ENCODE measurements at places on chromosomes 12 and 14.

DNA sequence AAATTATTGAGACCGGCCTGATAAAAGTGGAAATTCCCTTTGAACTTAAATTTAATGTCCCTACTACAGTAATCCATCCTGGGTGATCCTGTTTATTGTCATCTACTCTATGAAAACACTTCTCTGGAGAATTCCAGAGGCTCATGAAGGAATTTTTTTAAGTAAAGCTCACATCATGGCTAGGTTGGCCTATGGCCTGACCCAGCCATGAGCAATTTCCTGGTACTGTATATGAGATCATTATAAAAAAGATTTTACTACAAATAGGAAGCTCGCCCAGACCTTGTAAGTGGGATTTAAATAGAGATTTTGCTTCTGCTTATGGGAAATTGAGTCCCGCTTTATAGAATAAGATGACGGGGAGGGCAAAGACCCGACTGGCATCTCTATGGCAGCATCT lies 215.5 kb downstream of the DPF3 start:
- H3K4me3 ChIP-seq, result no peak overlapping the region
- peaks cover 7% of the 10 kb centered on the region for H3K36me3 ChIP-seq
- H3K27me3 ChIP-seq, result peaks cover 25% of the 10 kb centered on the region
- DNase-seq, result no peak
- H3K27ac ChIP-seq, result no peak overlapping the region
- no peaks in the 10 kb centered on the region for H3K4me1 ChIP-seq

DNA sequence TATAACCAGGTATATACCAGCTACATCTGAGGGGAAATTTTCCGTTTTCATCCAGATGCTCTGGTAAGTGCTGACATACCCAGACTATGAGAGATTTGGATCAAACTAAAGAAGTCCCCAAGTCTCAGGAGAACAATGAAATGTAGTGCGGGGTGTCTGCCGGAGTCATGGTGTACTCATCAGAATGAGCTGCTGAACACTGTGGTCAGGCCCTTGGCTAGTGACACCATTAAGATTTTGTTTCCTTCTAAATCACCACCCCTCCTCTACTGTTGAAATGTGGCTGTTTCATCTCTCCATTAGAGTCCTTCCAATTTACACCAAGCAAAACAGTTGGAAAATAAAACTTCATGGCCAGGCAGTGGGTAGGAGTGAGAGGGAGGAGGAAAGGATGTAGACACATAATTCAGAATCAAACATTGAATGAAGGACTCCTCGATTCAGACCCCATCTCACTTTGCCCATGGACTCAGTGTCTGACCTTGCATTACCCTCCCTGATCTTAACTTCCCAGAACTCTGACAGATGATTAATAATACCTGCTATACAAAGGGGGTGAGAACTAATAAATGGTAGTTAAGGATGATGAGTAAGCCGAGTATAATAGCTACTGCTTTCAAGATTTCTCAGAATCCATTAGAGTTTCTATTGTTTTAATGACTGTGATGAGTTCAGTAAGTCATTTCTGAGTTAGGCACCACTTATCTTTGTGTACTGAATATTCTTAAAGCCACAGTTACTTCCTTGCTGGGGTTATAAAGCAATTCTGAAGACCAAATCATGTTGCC lies 127.4 kb downstream of the CRADD start:
- no peak overlapping the region for H3K4me3 ChIP-seq
- no peak for DNase-seq
- H3K36me3 ChIP-seq, result peaks cover 3% of the 10 kb centered on the region
- peaks cover 19% of the 10 kb centered on the region for H3K4me1 ChIP-seq
- H3K27ac ChIP-seq, result no peak overlapping the region
- H3K27me3 ChIP-seq, result no peaks in the 10 kb centered on the region

GRCh38 chr14:103517174-103517566 lies 5.5 kb downstream of the CKB start:
- peaks cover 5% of the 10 kb centered on the region for H3K27me3 ChIP-seq
- H3K4me1 ChIP-seq, result peaks cover 7% of the 10 kb centered on the region
- no peak overlapping the region for H3K27ac ChIP-seq
- DNase-seq, result no peak
- no peak overlapping the region for H3K4me3 ChIP-seq

GRCh38 chr12:6189028-6189427 lies 11.2 kb upstream of the CD9 start:
- H3K36me3 ChIP-seq, result no peaks in the 10 kb centered on the region
- H3K27me3 ChIP-seq, result peaks cover 41% of the 10 kb centered on the region
- no peak overlapping the region for H3K27ac ChIP-seq
- DNase-seq, result no peak
- no peaks in the 10 kb centered on the region for H3K4me1 ChIP-seq

- no peak overlapping the region for H3K27ac ChIP-seq
- no peak overlapping the region for H3K4me3 ChIP-seq
- H3K4me1 ChIP-seq, result no peaks in the 10 kb centered on the region
- no peak for DNase-seq
- H3K36me3 ChIP-seq, result no peaks in the 10 kb centered on the region
- H3K27me3 ChIP-seq, result peaks cover 10% of the 10 kb centered on the region
These were observed 34.5 kb downstream of the RPH3A start for GRCh38 chr12:112826011-112826410.

DNA sequence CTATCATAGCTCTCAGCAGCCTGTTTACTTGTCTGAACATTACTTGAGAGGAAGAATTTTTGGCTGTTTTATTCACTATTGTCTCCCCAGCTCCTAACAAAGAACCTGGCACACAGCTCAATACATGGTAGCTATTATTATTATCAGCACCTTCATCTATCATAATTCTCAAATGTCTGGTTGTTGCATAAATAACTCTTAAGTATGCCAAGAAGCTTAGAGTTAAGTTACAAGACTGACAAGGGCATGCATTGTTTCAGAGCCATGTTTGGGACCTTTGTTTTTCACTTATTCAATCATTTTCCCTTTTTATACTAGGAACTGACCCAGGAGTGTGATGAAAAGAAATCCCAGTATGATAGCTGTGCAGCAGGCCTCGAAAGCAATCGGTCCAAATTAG lies 77.5 kb upstream of the ATP2A2 start:
- no peaks in the 10 kb centered on the region for H3K27me3 ChIP-seq
- no peak overlapping the region for H3K4me3 ChIP-seq
- no peak overlapping the region for H3K27ac ChIP-seq
- DNase-seq, result no peak
- no peaks in the 10 kb centered on the region for H3K36me3 ChIP-seq

- H3K36me3 ChIP-seq, result no peaks in the 10 kb centered on the region
- no peaks in the 10 kb centered on the region for H3K4me1 ChIP-seq
- H3K27me3 ChIP-seq, result no peaks in the 10 kb centered on the region
- DNase-seq, result no peak
- no peak overlapping the region for H3K4me3 ChIP-seq
- H3K27ac ChIP-seq, result no peak overlapping the region
These were observed 338.4 kb downstream of the RAD51B start for GRCh38 chr14:68157971-68158371.

DNA sequence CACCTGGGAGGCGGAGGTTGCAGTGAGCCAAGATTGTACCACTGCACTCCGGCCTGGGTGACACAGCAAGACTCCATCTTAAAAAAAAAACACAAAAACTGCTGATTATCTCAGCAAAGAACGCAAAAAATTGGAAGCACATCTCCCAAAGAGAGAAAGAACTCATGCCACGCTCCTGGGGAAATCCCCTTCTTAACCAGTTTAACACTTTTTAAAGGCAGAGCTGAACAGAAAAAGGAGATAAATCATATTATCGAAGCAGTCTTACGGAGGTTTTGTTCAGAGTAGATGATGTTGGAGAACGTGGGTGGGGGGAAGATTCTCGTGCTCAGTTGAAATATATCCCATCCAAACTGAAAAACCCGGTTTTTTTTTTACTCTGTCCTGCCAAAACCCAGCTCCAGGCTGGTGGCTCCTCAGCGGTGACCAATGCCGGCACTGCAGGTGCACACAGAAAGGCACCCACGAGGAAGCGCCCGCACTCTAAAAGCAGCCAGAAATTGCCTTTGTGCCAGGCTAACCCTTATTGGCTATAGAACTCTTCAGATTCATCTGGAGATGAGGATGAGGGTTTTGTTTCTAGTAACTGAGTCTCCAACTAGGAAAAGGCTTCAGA lies 100.2 kb upstream of the PARP11 start:
- no peak for DNase-seq
- H3K36me3 ChIP-seq, result peaks cover 2% of the 10 kb centered on the region
- H3K4me3 ChIP-seq, result peak overlapping the region; percentile 68
- H3K27ac ChIP-seq, result peak overlapping the region; percentile 84

DNA sequence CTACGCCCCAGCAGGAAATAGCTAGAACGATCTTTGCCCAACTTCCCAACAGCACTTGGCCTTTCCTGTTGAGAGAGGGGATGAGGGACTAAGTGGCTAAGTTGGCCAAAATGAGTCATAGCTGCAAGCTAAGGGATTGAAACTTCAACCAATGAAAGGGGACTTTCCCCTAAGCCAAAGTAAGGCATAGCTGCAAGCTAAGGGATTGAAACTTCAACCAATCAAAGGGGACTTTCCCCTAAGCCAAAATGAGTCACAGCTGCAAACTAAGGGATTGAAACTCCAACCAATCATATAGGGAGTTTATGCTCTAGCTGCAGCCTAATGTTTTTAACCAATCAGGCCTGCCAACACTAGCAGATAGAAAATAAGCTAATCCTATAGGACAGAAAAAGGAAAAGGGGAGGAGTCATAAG lies 100.5 kb upstream of the SSTR1 start:
- H3K27me3 ChIP-seq, result no peaks in the 10 kb centered on the region
- no peak overlapping the region for H3K27ac ChIP-seq
- H3K4me1 ChIP-seq, result peaks cover 16% of the 10 kb centered on the region
- no peak for DNase-seq

GRCh38 chr12:42482748-42483520 lies 106.6 kb downstream of the PRICKLE1 start:
- no peak overlapping the region for H3K27ac ChIP-seq
- peak; percentile 87 for DNase-seq
- peak overlapping the region; percentile 81 for H3K4me3 ChIP-seq
- H3K4me1 ChIP-seq, result peaks cover 8% of the 10 kb centered on the region
- H3K36me3 ChIP-seq, result no peaks in the 10 kb centered on the region
- peaks cover 76% of the 10 kb centered on the region for H3K27me3 ChIP-seq

DNA sequence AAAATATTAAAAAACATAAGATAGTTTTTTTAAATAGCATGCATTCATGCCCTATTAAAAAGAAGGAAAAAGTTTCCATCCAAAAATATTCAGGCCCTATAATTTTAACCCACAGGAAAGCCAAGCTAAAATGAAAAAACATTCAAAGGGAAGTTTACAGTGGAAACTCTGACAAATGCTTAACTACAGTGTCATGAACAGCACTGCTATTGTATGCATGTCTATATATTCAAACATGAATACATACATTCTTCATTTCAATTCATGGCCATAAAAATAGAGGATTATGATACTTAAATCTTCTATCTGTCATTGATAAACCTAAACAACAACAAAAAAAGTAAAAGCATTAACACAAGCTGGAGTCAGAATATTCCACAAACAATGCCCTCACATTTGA lies 67.4 kb downstream of the PPP2R5E start:
- H3K27me3 ChIP-seq, result no peaks in the 10 kb centered on the region
- no peak overlapping the region for H3K4me3 ChIP-seq
- peaks cover 7% of the 10 kb centered on the region for H3K36me3 ChIP-seq
- no peak for DNase-seq
- H3K4me1 ChIP-seq, result peaks cover 53% of the 10 kb centered on the region

GRCh38 chr12:130429656-130430505 lies 92.2 kb downstream of the PIWIL1 start:
- H3K27me3 ChIP-seq, result no peaks in the 10 kb centered on the region
- no peak overlapping the region for H3K4me3 ChIP-seq
- DNase-seq, result no peak

DNA sequence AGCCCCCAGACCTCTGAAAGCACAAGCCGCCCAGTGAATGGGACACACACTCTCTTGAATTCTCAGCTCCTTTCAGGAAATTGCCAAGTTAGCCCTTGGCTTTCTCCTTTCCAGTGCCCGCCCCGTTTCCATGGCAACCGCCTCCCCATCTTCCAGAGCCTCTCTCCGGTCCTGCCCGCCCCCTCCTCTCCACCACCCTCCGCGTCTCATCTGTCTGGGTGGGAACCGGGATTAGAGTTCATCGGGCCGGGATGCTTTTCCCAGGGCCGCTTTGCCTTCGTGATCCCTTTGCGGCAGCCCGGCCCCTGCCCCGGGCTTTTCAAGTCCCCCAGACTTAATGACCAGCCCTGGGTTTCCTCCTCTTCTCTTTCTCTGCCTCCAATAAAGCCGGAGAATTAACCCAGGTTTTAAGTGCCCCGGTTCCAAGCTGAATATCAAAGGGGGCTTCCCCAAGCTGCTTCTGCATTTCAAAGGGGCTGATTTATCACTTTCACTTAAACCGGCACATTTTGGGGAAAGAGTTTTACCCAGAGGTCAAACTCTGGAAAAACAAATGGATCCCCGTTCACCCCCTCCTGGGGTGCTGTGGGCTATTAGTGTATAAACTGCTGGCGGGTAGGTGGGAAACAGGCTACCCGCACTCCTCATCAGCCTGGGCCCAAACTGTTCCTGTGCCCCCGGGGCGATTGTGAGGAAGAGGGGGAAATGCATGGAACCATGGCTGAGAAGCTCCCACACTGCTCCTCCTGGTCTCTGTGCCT lies 101.7 kb downstream of the ZFP36L1 start:
- no peak overlapping the region for H3K27ac ChIP-seq
- H3K27me3 ChIP-seq, result peaks cover 4% of the 10 kb centered on the region

DNA sequence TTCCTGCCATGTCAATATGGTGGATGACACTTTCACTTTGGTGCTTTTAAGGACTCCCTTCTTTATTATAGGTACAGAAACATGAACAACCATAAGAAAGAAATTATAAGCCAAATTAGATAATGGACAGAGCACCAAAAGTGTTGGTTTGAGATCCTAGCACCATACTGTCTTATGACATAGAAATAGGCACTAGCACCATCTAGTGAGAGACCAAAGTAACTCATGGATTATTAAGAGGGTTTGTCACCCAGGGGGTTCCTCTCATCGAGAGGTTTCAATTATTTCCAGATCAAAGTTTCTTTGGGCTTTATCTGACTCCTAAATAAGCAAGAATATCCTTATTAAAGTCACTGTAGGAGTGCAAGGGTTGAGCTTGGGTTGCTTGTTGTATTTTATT lies 153.0 kb upstream of the DIO2 start:
- no peak for DNase-seq
- H3K4me3 ChIP-seq, result no peak overlapping the region
- no peaks in the 10 kb centered on the region for H3K27me3 ChIP-seq
- no peak overlapping the region for H3K27ac ChIP-seq
- H3K4me1 ChIP-seq, result no peaks in the 10 kb centered on the region
- no peaks in the 10 kb centered on the region for H3K36me3 ChIP-seq

DNA sequence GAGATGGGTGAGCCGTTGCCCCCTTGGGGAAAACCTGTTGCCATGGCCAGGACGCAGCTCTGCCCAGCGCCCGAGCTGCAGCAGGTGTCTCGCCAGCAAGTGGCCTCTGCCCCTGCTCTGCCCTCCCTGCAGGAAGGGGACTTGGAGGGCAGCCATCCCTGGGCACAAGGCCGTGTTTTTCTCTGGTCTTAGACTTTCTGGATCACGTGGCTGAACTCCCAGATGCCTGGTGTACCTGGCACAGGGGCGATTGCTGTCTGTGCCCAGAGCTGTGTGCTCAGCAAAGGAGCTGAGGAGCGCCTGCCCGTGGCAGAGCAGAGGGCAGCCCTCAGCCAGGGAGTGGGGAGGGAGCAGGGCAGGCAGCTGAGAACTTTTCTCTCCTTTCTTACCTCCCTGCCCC lies 38.0 kb downstream of the TMEM63C start:
- H3K36me3 ChIP-seq, result no peaks in the 10 kb centered on the region
- H3K4me1 ChIP-seq, result no peaks in the 10 kb centered on the region
- H3K4me3 ChIP-seq, result no peak overlapping the region
- no peak overlapping the region for H3K27ac ChIP-seq
- peaks cover 2% of the 10 kb centered on the region for H3K27me3 ChIP-seq
